ENCODE measurements at places on chromosomes 4 and X. TPM values are rescaled to one million over a fixed set of nuclear protein-coding genes. Genes with fewer than 3 reads are reported as not detected.

UCP1 gene
- not detected for polyA plus RNA-seq

DNA sequence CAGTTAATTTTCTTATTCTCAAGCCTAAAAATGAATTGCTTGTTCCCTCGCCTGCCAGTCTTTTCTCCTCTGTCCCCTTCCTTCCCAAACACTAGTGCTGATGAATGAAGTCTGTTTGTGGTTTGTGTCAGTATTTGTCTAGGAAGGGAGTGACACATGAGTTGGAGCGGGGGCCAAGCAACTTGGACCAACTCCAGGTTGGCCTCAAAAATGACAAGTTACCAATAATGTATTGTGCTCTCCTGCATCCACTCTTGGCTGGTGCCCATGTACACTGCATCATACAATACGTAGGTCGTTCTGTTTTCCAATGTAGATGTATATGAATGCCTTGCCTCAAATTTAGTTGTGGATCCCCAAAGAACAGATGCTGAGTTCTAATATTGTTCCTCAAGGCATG lies 223.0 kb upstream of the GPC4 start:
- no peak for DNase-seq

GRCh38 chrX:48196745-48197201 lies at the start of gene SSX5:
Gene SSX5 (minus strand): TSS chrX:48196795. CDS start chrX:48195358, 1,437 bp downstream.
- DNase-seq = no peak

KLF8 gene
- 7.1 TPM for polyA plus RNA-seq

DNA sequence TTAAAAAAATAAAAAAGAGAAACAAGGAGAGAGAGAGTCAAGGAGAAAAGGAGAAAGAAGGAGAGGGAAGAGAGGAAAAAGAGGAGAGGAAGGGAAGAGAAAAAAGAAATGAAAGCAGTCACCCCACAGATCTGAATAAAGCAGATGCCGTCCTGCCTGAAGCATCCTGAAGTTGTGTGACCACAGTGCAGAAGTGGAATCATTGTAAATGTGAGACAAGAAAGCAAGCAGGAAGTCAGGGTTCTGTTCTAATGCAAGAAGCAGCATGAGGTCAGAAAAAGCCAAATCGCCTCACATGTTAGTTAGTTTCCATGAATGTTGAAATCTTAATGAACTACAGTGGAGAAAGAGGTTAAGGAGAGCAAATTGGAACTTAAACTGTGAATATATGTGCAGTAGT lies 692.5 kb downstream of the CENPC start:
- DNase-seq = no peak

DNA sequence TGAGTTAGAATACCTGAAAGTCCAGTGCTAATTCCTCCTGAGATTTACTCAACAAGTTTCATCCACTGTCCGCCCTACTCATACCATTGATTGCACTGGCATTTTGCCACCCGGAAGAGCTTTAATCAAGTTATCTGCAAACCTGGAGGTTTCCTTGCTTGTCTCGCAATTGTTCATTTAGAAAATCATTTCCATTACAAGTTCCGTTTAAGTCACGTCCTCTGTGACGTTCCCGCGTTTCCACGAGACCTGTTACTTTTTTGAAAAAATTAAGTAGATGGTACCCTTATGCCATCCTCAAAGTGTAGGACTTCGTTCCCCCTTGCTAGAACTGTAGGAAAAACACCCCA lies 761 bp upstream of the FRYL start:
- no peak for DNase-seq

DNA sequence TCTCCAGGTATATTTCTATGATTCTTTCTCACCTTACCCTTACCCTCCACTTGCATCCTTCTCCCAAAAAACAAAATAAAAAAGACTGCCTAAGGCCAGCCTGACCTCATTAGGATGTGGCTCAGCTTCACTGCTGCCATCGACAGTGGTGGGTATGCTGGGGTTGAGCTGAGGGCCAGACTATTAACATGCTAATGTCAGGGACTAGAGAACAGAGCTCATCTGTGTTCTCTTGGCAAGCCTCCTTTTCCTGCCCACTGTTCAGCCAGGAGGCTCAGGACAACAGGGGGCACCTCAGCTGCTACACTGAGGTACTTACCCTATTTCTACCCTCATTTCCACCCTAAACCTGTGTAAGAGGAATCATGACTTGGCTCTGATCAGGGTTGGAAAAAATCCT lies 59.3 kb downstream of the MSN start:
- no peak for DNase-seq

DNA sequence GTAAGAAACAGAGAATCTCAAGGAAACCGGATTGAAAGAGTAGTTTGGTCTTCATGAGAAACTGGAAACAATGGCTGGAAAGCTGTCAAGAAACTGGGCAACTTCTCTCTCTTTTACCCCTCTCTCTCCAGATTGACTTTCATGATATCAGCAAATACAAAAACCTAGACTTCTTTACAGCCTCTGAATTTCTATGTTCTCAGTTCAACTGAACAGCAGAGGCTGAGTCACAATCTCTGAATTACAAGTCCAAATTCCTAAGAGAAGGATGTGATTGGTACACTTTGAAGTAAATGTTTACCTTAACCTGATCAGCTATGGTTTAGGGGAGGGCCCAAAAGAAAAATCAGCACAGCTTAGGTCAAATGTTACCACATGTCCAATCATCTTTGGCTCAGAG lies 974.9 kb downstream of the RPA4 start:
- no peak for DNase-seq

GRCh38 chrX:30881797-30882196 lies 7.3 kb downstream of the TAB3 start:
- DNase-seq = no peak

DNA sequence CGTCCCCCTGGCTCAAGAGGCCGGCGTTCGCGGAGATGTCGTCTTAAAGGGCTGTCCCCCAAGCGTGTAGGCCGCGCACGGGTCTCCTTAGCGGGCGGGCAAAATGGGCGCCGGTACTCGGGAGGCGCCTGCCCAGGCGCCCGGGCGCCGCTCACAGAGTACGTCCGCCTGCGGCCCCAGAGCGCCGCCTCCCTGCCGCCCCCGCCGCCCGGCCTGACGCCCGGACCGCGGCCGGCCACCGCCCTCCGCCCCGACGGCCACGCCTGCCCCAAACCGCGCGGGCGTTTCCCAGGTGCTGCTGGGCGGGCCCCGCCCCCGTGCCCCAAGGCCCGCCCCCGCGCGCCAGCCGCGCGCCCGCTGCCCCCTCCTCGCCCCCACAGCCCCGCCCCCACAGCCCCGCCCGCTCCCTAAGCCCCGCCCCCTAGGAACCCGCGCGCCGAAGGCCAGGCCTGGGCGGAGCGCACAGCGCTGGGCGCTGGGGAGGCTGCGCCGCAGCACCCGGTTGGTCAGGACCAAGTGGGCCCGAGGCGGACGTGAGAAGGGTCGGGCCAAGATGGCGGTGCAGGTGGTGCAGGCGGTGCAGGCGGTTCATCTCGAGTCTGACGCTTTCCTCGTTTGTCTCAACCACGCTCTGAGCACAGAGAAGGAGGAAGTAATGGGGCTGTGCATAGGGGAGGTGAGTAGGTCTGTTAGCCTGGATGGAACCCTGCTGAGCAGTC lies at the start of the genes BRCC3, CMC4 and MTCP1:
TSS of gene BRCC3 (plus strand) at position 534 of the 719 bp plus-strand sequence. CDS start at position 554, 20 bp downstream.
TSS of gene CMC4 (minus strand) at position 162 of the 719 bp plus-strand sequence. CDS start 7,113 bp downstream, outside the sequence.
TSS of gene MTCP1 (minus strand) at position 162 of the 719 bp plus-strand sequence. CDS start 5,126 bp downstream, outside the sequence.
- DNase-seq = peak; percentile 58

LETM1 gene
- 25.7 TPM for polyA plus RNA-seq

STOX2 gene
- 11.3 TPM for polyA plus RNA-seq

RBPJ gene
- polyA plus RNA-seq = 68.8 TPM

KCNIP4 gene
- 13.8 TPM for polyA plus RNA-seq

CYP2U1 gene
- polyA plus RNA-seq = 4.6 TPM

GRCh38 chrX:1390621-1391369 lies 1.1 kb downstream of the SLC25A6 start:
- no peak for DNase-seq

RAP1GDS1 gene
- 30.9 TPM for polyA plus RNA-seq

- no peak for DNase-seq
Measured at GRCh38 chrX:69000877-69001276, 164.4 kb downstream of the PJA1 start.

DNA sequence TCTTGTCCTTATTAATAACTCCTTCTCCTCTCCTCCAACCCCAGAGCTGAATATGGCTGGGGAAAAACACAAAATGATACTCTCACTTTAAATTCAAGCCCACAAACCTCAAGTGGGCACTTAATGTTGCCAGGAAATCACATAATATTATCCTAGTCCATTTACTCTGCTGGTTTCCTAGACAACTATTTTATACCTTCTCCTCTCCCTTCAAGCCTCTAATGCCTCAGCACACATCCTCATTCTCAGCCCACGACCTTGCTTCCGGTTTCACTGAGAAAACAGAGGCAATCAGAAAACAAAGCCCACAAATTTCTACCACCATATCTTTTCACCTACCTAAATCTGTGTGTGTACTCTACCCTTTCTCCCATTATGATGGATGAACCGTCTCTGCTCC lies 12.1 kb upstream of the CLCN5 start:
- no peak for DNase-seq

SOWAHD gene
- polyA plus RNA-seq = 0.82 TPM

GRCh38 chr4:81038636-81039350 lies 8.3 kb downstream of the BMP3 start:
- no peak for DNase-seq

- DNase-seq = no peak
Measured at GRCh38 chr4:16826406-16826910, 72.0 kb downstream of the LDB2 start.

DNA sequence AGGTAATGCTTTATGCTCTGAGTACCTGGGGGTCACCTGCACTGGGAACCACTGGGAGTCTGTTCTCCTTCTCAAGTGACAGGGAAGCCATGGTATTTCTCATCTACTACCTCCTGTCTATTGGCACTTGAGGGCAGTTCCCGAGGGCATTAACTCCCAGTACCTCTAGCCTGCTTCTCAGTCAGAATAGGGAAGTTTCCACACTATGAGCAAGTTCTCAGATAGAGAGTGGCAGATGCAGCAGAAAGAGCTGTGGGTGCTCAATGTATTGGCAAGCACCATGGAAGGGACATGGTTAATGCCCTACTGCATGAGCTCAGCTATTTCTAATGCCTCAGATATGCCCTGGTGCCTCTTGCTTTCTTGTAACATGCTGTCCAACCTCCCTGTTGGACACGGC lies 74.1 kb downstream of the ANOS1 start:
- no peak for DNase-seq

DNA sequence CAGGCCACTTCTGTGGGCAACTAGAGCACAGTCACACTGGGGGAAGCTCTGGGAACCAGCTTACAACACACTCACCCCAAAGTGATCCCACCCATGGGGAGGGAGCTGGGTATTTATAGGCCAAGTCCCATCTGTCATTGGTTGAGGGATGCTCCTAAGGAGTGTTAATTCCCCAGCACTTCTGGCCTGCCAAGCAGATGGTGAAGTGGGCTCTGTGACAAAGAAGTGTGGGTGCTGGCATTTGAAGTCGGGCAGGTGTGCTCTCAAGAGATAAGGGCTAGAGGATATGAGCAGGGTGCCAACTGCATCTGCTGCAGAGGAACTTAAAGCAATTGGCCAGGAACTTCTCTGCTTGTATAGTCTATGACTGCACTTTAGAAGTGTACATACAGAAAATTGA lies 30.9 kb downstream of the PTCHD1 start:
- no peak for DNase-seq

- no peak for DNase-seq
Measured at GRCh38 chr4:16686195-16686594, 212.2 kb downstream of the LDB2 start.

- no peak for DNase-seq
Measured at GRCh38 chr4:119589165-119589564, 39.4 kb downstream of the PDE5A start.

DNA sequence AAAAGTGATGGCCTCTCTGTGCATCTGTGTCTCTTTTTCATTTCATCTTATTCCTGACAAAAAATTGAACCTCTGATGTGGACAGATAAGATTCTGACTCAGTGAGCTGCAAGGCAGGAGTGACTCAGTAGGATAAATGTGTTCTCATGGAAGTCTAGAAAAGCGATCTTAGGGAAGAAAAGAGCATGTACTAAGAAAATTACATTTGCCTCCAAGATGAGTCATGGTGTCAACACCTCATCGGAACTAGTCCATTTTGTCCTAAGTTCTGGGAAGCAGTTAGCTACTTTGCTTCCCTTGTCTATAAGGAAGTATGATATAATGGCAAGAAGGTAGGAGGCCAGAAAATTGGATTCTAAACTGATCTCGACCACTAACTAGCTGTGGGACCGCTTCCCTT lies 83.5 kb upstream of the AFF2 start:
- no peak for DNase-seq

DNA sequence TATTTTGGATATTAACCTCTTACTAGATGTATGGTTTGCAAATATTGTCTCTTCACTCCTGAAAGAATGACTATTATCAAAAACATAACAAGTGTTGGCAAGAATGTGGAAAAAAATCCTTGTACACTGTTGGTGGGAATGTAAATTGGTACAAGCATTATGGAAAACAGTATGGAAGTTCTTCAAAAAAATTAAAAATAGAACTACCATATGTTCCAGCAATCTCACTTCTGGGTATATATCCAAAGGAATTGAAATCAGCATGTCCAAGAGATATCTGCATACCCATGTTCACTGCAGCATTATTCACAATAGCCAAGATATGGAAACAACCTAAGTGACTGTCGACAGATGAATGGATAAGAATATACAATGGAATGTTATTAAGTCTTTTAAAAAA lies 61.6 kb upstream of the KIT start:
- no peak for DNase-seq

DNA sequence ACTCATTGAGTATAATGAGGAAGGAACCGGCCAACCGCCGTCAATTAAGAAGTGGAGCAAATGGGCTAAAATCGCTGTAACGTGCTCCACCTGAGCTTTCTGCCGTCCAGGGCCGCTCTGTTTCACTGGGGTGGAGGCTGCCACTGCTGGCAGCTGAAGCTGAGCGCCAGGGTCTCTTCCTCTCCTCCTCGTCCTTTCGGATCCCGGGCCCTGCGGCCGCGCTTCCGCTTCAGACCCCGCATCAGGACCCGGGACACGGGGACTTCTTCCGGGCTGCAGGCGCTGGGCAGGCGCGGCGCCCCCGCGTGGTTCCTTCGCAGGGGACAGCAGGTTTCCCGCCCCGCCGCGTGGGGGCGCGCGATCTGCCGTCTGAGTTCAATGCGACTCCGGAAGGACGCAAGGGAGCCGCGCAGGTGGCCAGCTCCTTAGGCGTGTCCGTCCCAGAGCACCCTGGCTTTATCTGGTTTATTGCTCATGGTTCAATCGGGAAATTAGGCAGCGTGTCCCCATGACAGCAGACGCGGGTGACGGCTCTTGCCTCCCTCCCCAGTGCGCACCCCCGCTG lies 519.8 kb downstream of the TRIML1 start:
- DNase-seq = no peak

FGFRL1 gene
- polyA plus RNA-seq = 35.1 TPM

FGFBP1 gene
- polyA plus RNA-seq = not detected

RHOXF2 gene
- not detected for polyA plus RNA-seq

DNA sequence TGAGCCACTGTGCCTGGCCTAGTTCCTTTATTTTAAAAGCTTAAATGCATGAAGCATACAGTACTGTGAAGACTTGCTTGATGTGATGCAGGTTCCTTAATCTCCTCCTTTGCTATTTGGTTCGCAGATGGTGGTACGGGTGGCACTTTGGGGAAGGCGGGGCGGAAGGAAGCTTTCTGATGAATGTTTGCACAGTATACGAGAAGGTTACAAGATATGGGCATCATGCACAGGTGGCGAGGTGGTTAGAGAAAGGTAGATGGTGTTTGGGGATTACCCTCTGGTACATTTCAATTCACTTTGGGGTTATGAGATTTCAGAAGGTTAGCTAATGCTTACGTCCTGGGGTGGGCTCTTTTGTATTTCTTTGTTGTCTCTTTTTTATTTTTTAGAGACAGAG lies 17.2 kb downstream of the RHOH start:
- DNase-seq = no peak

Data from renal cortex interstitium (tissue), 15 donors.